ENCODE measurements at places on chromosomes 7 and 10.

DNA sequence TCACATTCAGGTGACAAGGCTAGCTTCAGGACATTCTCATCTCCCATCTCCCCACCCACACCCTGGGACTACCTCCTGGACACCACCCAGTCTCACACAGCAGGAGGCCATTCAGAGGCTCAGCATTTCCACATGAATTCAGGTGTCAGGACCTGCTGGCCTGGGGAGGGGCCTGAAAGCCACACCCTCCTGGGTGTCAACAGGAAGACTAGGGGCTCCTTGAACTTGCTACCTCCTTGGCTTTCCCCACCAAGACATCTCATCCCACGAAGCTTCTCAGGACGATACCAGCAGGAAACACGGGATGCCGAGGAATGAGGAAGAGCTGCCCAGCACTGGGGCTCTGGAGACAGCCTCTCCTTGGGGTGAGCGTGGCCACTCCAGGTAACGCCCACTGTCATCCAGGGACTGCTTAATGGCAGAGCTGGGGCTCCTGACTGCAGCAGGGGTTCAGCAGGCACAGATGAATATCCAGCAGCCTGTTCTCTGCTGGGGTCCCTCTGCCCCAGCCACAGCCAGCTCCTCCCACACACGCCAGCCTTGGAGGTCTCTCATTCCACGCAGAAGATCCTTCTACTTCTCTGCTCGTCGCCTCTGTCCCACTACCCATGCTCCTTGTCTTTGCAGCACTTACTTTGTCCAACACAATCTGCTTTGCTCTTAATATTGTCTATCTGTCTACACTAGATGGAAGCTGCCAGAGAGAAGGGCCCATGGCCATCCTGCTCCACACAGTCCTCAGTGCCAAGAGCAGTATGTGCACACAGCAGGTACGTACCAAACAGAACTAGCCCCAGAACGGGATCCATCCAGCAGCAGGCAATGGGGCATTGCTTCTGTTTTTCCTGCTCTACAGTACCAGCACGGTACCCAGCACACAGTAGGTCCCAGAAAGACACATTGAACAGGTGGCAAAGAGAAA is 88.7 kb downstream of the FAM53B start:
- DNase-seq: no peak

DNA sequence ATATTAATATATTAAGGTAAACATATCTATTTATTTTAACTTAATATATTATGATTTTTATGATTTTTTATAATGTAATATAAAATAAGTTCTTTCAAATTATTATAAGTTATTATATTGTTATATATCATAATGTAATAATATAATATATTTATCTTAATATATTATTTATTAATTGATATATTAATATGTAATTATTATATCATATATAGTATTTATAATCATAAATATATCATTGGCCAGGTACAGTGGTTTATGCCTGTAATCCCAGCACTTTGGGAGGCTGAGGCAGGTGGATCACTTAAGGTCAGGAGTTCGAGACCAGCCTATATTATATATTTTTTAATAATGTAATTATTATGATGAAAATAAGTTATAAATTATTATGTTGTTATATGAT is 118.1 kb downstream of the MPP7 start:
- no peak for DNase-seq

- no peak for DNase-seq
Observed at GRCh38 chr10:123999956-124000615, 93.3 kb downstream of the CHST15 start.

DNA sequence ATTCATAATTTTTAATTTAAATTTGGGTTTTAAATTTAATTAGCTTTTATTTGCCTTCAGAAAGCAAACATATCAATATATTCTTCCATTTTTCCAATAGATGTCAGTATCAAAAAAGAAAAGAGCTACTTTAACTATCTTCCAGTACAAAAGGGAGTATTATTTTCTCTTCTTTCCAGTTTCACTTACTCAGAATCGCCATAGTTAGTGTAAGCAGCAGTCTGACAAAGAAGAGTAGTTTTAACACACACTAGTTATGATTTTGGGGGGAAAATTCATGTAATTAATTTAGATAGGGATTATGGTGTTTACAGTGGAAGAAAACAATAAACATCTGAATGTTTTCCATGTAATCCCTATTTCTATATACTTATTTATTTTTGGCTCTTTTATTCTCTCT is 272.6 kb upstream of the DGKB start:
- DNase-seq: no peak

DNA sequence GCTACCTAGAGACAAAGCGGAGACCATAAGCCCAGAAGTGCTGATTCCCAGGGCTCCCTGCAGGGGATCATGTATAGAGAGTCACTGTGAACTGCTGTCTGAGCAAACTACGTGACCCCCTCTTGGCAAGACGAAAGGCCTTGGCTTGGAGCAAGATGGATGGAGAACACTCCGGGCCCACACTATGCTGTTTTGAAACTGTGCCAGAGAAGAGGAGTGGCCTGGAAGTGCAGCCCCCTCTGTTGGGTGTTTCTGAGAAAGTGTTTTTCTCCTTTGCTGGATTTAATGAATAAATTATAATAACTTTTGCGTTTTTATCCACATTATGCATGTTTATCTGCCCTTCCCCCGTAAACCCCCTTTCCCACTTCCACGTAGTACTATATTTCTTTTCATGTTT is 639.3 kb upstream of the GALNT17 start:
- DNase-seq: no peak

DNA sequence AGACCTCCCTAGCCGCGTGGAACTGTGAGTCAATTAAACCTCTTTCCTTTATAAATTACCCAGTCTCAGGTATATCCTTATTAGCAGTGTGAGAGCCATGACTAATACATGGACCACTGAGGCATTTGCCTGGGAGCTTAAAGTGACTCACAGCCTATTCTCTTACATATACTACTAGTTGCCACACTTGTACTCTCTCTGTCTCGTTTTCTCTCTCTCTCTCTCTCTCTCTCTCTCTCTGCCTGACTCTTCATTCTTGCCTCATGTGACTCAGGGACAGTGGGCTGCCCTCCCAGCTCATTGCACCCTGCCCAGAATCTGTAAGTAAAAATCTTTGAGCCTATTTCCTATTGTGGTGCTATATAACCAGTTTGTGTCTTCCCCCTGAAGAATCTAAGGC is 238.5 kb upstream of the MAGI2 start:
- no peak for DNase-seq

GRCh38 chr10:13048762-13049161 is 47.2 kb upstream of the CCDC3 start:
- DNase-seq: no peak

DNA sequence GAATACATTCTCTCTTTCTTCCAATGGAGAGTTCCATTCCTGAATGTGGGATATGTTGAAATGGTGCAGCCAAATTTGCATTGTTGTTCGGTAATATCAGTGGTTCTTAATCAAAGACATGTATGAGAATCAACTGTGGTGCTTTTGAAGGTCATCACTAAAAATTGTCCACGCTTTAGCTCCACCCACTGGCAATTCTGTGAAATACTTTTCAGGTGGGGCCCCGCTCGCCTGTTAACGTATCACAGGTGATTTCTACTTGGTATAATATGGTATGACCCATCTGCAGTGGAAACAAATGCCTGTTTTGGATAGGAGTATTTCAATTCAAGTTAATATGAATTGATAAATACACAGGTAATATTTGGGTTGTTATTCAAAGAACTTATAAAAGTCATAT is 178.4 kb downstream of the NSUN6 start:
- DNase-seq: no peak
